ENCODE measurements at places on chromosomes 2 and 18.

DNA sequence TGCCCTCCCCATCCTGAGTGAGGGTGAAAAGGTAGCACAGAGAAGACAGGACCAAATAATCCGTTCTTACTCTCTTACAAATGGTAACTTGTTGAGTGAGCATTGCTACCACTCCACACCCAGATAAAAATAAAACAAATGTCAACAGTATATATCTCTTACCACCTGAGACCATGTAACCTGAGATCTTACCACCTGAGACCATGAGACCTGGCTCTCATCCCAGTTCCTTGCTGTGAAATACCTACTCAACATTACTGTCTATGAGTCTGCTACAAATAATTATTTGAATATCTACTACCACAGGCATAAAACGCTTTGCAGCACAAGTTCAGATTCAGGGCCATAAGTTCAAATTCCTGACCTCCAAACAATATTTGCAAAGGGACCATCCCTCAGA lies 234.7 kb downstream of the C1D start:
- DNase-seq: no peak

DNA sequence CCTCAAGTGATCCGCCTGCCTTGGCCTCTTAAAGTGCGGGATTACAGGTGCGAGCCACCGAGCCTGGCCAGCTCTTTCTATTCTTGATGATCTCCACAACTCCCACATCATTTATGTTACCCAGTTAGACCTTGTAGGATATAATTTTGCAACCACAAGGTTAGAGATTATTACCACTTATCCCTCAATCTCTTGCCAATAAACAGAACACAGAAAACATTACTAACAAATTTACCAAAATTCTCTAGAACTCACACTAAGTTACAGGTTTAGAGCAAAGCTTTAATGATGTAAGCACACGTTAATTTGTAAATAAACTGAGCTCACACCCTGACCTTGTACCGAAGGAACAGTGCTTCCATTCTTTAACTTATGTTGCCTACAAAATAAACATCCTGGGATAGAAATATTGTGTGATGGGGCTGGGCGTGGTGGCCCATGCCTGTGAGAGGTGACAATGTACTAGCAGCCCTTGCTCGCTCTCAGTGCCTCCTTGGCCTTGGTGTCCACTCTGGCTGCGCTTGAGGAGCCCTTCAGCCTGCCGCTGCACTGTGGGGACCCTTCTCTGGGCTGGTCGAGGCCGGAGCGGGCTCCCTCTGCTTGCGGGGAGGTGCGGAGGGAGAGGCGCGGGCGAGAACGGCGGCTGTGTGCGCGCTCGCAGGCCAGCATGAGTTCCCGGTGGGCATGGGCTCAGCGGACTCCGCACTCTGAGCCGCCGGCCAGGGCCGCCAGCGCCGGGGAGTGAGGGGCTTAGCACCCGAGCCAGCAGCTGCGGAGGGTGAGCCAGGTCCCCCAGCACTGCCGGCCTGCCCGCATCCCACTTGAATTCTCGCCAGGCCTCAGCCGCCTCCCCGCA lies 42.1 kb upstream of the ITSN2 start:
- no peak for DNase-seq

GRCh38 chr2:138269765-138270164 lies 231.8 kb upstream of the SPOPL start:
- DNase-seq: no peak

GRCh38 chr2:151947813-151948165 lies 119.6 kb upstream of the ARL5A start:
- DNase-seq: no peak

- DNase-seq: no peak
Observed at GRCh38 chr2:12399240-12399639, 317.5 kb upstream of the TRIB2 start.

- no peak for DNase-seq
Observed at GRCh38 chr2:3639653-3640052, 18.3 kb upstream of the ALLC start.

- no peak for DNase-seq
Observed at GRCh38 chr2:174153757-174154680, 94.3 kb downstream of the OLA1 start.

DNA sequence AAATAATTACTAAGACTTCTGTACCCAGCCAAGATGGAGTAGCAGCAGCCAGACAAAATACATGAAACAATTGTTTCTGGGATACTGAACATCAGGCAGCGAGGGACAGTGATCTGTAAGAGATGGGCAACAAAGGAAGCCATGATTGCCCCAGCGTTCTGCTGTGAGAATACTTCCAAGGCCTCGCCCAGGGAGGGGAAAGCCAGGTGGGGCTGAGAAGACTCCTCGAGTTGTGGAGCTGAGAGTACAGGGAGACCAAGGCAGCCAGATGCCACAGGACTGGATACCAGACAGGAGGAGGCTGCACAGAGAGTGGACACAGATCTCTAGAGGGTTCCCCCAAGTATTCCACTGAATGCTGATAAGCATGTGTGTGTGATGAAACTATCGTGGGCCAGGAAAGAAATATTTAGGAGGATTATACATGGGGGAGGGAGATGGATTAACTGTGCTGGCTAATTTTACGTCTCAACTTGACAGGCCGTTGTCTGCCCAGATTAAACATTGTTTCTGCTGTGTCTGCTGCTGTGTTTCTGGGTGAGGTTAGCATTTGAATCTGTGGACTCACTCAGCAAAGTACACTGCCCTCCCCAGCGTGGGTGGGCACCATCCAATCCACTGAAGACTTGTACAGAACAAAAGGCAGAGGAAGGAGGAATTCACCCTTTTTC lies 10.2 kb upstream of the LIMS2 start:
- DNase-seq: no peak

DNA sequence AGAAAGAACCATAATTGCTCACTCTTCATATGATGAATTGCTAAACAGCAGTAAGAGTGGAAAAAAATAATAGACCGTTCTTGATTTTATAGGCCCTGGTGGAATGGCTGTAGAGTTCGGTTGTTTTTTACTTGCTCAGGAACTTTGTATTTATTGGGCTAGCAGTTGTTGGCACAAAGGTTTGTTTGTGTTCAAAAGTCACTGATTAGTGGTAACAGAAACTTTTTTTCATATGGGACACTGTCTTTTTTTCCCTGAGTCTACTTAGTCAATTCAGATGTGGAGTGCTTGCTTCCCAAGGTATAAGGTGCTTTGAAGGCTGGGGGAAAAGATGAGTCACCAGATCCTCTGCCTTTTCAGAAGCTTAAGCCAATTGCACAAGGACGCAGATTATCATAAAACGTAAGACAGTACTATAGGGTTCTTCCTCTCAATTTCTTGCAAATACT lies 25.8 kb downstream of the PHLPP1 start:
- no peak for DNase-seq

DNA sequence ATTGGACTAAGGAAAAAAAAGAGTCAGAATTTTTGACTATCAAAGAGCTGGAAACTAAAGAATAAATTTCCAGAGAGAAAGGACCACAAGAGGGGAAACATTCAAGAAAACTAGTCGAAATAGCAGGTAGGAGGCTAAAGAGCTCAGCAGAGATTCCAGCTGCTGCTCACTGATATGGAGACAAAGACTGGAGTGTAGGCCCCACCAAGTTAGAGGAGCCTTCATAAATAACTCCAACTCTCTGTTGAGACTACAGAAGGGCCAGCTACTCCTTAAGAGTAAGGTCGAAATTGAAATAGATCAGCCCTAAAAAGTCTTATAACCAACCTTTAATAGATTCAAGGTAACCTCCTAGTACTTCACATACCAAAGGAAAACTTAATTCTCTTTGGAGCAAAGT lies 31.1 kb downstream of the SS18 start:
- no peak for DNase-seq

DNA sequence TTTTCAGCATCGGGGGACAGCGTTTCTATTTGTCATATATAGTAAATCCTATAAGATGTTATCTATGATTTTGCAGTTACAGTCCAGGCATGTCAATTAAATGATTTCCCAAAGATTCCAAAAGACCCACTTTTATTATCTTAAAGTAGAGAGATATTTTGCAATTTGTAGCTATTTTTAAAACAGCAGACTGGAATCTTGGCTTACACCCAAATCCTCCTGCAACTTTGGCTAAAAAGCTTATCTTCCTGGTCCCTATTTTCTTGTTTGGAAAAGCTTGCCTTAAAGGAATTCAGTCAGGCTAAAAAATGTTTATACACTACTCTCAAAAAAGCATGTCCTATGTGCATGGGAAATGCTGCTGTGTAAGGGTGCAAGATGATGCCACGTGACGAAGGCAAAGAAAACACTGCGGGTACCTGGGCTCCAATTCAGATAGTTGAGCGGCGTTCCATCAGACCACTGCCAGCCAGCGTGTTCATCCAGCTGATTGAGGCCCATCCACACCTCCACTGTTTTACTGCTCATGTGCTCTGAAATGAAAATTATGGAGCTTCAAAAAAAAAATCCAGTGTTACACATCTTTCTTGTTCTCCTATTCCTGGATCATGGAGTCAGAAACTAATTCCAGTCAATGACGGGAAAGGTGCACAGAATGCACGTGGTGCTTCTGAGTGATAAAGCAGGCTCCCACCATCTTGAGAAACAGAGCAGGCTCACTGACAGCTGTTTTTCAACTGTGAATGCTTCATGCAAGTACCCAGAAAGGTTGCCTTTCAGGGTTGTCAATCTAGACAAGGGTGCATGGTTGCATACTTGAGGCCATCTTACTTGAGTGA lies 33.8 kb downstream of the PLA2R1 start:
- DNase-seq: no peak

GRCh38 chr2:12302691-12303090 lies 414.0 kb upstream of the TRIB2 start:
- DNase-seq: no peak

DNA sequence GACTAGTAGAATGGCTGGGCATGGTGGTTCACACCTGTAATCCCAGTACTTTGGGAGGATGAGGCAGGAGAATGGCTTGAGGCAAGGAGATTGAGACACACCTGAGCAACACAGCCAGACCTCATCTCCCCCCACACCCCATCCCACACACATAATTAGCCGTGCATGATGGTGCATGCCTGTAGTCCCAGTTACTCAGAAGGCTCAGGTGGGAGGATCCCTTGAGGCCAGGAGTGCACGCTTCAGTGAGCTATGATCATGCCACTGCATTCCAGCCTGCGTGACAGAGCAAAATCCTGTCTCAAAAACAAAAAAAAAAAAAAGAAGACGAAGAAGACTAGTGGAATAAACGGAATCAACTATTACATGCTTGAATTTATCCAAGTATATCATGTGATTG lies 150.0 kb downstream of the STK39 start:
- DNase-seq: no peak

DNA sequence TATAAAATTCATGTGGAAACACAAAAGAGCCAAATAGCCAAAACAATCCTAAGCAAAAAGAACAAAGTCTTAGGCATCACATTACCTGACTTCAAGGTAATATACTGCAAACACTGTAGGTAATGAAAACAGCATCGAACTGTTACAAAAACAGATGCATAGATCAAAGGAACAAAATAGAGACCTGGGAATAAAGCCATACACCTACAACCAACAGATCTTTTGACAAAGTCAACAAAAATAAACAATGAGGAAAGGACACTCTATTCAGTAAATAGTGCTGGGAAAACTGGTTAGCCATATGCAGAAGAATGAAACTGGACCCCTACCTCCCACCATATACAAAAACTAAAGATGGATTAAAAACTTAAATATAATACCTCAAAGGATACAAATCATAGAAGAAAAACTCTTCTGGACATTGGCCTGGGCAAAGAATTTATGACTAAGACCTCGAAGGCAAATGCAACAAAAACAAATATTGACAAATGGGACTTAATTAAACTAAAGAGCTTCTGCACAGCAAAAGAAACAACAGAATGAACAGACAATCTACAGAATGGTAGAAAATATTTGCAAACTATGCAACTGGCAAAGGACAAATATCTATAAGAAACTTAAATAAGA lies 218.0 kb downstream of the PHLPP1 start:
- DNase-seq: no peak

DNA sequence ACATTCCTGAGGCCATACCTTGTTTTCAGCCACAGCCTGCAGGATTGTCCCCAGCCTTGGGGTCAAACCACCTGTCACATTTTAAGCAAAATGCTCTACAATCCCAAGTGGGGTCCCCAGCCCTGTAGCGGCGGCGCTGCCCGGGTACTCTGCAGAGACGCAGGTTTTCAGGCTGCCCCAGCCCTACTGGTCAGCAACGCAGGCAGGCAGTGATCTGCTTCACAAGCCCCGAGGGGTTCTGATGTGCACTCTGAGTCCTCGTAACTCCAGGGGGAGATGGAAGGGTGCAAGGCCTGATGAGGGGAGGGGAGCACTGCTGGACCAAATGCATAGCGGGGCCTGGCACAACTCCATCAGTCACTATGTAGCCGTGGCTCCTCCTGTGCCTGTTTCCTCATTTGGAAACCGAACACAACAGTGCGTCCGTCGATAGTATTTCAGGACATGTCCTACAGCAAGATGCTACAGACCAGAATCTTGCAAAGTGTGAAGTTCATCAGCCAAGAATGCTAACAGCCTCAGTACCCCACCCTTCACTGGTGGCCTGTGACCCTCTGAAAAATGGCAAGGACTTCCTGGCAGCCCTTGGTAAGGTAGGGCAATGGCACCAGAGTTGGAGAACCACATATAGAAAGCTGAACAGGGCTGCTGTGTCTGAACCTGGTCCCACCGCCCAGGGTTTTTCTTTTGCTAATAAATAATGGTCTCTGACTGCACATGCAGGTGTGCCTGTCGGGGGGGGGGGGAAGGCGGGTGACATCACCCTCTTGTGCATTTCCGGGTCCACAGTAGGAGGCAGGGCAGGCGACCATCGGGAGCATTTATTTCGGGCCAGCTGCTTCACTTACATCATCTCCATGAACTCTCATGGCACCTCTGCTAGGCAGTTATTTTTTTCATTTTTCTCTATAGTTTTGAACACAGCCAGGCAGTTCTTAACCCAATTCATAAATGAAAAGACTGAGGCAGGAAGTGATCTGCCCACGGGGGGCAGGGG lies 50.6 kb upstream of the TFCP2L1 start:
- no peak for DNase-seq

GRCh38 chr2:128304715-128305554 lies 13.7 kb downstream of the HS6ST1 start:
- DNase-seq: no peak

DNA sequence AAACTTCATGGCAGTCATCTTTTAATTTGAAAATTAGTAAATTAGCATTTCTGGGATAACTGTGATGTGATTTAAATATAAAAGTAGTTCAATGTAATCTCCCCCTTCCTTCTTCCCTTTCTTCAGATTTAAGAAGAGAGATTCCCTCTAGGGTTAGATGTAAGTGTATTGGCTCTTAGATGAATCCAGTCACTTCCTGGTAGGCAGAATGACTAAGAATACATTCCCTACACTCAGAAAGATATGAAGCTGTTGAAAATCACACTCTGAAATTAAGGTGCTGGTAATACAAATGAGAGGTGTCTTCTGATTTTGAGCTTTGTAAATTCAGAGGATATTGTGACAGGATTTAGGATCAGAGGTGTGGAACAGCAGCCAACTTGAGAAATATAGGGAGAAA lies 71.6 kb downstream of the TDRD15 start:
- no peak for DNase-seq
